Activated naive CD4-positive, alpha-beta T cell treated with anti-CD3 and anti-CD28 coated beads, Interleukin-2, amount 50 U/mL, for 16 hours (primary cell): ENCODE measurements at places on chromosomes 3 and 15.

- DNase-seq, result no peak
These were observed 81.6 kb upstream of the CHMP2B start for GRCh38 chr3:87145553-87145952.

DNA sequence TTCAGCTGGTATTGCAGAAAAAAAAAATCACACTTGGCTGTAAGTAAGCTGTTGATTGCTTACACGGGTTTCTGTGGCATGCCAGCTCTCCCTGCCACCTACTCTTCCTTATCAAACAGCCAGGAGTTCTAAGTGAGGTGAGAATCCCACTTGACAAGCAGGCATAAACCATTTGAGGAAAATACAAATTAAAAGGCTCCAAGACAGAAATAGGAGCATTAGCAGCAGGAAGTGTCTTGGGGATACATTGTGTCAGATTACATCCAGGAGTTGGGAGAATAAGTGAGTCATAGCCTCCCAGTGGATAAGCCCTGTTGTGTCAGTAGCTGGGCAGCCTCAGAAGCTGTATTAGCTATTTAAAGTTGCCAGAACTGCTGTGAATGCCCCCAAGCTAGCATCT is 256.0 kb downstream of the CNTN4 start:
- no peak for DNase-seq

GRCh38 chr3:196168808-196169391 is 42.3 kb downstream of the ZDHHC19 start:
- DNase-seq, result no peak

- DNase-seq, result no peak
These were observed 99.1 kb downstream of the CPN2 start for GRCh38 chr3:194251891-194252560.

DNA sequence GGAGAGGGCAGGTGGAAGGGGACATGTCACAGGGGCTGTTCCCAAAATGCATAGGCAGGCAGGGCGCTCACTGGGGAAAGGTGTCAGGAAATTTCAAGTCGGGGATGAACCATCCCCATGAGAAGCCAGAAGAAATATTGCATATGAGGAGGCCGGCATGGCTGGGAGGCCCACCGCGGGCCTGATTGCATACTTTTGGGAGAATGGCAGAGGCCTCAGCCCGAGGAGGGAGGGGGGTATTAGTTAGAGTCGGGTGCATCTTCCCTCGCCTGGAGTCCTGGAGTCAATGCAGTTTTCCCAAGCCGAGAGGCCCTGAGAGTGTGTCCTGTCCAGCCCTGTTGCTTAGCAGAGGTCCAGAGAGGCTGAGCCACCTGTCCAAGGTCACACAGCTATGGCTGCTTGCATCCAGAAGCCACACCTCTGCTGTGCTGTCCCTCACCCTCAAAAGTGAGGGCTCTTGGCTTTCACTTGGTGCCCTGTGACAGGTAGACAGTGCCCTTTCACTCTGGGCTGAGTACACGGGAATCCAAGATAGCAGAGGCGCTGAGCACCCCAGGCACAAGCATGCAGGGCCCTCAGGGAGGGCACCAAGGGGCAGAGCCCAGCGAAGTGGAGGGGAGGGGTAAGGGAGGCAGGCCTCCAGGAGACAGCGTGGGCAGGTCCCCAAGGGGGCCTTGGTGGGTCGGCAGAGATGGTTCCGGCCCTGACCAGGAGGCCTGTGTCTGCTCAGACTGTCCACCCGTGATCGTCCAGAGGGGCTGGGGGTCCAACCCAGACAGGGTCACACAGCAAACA is 48.5 kb downstream of the GRIP2 start:
- DNase-seq, result no peak

- DNase-seq, result no peak
These were observed 73.0 kb upstream of the ADPGK start for GRCh38 chr15:72856549-72857040.

GRCh38 chr3:187906920-187907319 is 161.7 kb upstream of the BCL6 start:
- no peak for DNase-seq
